ENCODE measurements at places on chromosomes 6 and 20. TPM values are rescaled to one million over a fixed set of nuclear protein-coding genes. Genes with fewer than 3 reads are reported as not detected.

The NOTCH4 gene
- 6.8 TPM for total RNA-seq

- DNase-seq = no peak
Observed at GRCh38 chr6:90351696-90352095, 55.1 kb upstream of the BACH2 start.

GRCh38 chr6:15534974-15535373, 127.9 kb downstream of the DTNBP1 start:
- no peak for DNase-seq

- DNase-seq = no peak
Observed at GRCh38 chr20:4603724-4604123, 118.0 kb upstream of the PRND start.

GRCh38 chr6:162290846-162291465, 436.6 kb downstream of the PRKN start:
- DNase-seq = no peak

The SLC22A3 gene
- total RNA-seq = 61.8 TPM

GRCh38 chr20:8132484-8133309, 631 bp downstream of the PLCB1 start:
- DNase-seq = peak; percentile 39

- DNase-seq = no peak
Observed at GRCh38 chr6:154367839-154368695, 11.5 kb upstream of the IPCEF1 start.

The SAMD3 gene
- total RNA-seq = not detected

The SCUBE3 gene
- not detected for total RNA-seq

The HLA-DRB5 gene
- 19.0 TPM for total RNA-seq

- DNase-seq = no peak
Observed at GRCh38 chr20:64113796-64114355, 6.5 kb upstream of the NPBWR2 start.

DNA sequence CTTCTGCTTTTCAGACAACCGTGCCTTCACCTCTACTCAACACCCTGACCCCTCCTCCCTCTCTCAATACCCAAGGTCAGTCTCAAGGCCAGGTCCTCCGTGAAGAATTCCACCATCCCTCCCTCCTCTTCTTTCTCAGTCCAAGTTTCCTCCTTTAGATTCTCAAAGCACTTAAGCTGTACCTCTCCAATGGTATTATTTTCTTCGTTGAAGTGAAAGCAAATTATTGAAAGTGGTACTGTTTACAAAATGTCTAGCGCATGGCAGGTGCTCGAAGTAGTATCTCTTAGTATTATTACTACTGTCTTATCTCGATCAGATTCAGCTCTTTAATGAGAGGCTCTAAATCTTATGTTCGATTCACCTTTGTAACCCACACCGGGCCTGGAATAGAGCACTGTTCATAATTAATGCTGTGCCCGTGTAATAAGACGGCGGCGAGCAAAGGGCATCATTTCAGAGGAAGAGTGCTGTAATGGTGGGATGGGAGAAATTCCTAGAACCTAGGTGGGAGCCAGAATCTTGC, 593 bp upstream of the RALGAPB start:
- no peak for DNase-seq

GRCh38 chr6:162195441-162195840, 532.1 kb downstream of the PRKN start:
- DNase-seq = no peak

GRCh38 chr6:132179955-132180354, 221.3 kb downstream of the MOXD1 start:
- DNase-seq = no peak

DNA sequence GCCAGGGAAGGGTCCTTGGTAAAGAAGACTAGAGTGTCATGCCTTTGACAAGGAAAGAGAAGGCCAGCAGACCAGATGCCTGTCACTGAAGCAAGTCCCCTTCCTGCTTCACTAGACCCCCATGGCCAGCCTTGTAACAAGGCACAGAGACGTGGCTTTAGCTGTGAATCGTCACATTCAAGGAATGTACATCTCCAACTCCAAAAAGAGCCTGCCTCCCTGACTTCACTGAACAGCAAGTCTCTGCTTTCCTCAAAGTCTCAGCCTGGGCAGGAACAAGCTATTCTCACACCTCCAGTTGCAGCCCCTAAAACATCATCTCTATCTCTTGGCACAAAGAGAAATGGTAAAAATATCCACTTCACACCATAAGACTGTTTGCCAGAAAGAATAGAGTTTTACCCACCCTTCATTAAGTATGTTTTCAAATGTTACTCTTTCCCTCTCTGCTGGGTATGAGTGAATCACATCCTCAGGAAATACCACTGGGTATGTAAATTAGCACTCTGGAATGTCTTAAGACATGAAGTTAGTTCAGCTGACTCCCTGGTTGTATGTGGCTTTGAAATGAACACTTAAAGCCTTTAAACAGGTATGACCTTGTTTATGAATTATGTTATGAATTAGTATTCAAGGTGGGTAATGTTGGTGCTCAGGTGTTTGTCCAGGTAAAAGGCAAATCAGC, 46.4 kb upstream of the NT5E start:
- no peak for DNase-seq

GRCh38 chr6:75656479-75656878, 54.8 kb downstream of the SENP6 start:
- DNase-seq = no peak

DNA sequence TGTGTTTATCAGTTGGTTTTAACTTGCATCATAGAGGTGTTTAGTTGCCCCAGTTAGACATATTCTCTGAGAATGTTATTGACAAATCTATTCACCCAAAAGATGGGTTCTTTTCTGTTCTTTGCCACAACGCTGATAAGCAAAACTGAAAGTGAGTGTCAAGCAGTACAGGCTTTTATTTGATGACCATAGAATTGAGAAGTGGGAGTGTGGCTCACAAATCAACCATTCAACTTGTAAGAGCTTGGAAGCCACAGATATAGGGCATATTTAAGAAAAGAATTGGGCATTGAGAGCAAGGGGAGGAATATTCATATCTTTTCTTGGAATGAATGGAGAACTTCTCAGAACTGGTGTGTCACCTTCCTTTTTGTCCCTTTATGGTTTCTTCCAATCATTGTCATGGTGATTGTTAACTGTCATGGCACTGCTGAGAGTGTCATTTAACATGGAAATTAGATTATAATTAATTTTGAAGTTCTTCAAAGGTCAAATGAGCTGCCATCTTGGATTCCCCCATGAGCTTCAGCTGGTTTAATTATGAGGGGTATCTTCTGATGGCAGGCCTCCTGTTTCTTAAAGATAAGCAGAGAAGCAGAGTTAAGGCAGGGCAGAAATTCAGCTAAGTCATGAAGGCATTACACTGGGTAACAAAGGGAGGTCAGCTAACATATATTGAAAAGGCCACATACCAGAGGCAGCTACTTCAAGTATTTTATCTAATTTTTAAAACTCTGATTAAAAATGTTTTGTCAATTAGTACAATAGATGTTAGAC, 254.0 kb upstream of the HTR1E start:
- no peak for DNase-seq

- DNase-seq = no peak
Observed at GRCh38 chr20:57498425-57499400, 26.2 kb downstream of the CTCFL start.

DNA sequence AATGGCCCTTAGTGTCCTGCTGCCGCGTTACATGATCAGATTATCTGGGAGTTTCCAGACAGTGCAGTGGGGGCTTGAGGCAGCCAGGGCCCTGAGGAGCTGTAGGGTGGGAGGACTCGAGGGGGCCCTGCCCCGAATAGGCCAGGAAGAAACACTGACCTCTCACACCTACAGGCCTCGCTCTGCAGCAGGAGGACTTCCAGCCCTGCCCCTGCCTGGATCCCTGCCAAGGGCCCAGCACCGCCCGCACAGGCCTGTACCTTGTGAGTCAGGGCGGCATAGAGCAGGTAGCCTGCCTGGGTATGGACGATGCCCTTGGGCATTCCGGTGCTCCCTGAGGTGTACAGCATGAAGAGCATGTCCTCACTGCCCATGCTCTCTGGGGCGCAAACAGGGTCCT, 30.1 kb upstream of the APMAP start:
- DNase-seq = peak; percentile 23

The JARID2 gene
- 19.7 TPM for total RNA-seq

The KPNA5 gene
- 12.9 TPM for total RNA-seq

- DNase-seq = no peak
Observed at GRCh38 chr6:52233975-52234823, 10.1 kb downstream of the IL17F start.
